ENCODE measurements at places on chromosomes 7 and 10. TPM values are rescaled to one million over a fixed set of nuclear protein-coding genes. Genes with fewer than 3 reads are reported as not detected.

DNA sequence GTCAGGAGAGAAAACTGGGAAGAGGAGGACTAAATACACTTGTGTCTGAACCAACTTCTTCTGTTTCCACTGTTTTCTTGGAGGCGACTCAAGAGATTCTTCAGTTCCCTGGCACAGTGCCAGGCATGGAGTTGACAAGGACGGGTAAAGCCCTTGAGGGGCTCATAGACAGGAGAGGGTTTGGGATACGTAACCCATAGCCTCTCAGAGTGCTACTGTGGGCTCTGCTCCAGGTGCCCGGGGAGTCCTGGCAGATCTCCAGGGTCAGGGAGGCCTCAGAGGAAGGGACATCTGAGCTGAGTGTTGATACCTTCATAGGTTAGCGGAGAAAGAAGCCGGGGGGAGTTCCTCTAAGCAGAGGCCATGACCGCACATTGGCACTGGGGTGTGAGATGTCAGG lies 42.0 kb downstream of the GALNT17 start:
- DNase-seq = peak; percentile 36
- no peak overlapping the region for H3K27ac ChIP-seq
- H3K4me1 ChIP-seq = peaks cover 1% of the 10 kb centered on the region
- H3K27me3 ChIP-seq = no peaks in the 10 kb centered on the region
- H3K36me3 ChIP-seq = no peaks in the 10 kb centered on the region
- no peak overlapping the region for H3K4me3 ChIP-seq

DNA sequence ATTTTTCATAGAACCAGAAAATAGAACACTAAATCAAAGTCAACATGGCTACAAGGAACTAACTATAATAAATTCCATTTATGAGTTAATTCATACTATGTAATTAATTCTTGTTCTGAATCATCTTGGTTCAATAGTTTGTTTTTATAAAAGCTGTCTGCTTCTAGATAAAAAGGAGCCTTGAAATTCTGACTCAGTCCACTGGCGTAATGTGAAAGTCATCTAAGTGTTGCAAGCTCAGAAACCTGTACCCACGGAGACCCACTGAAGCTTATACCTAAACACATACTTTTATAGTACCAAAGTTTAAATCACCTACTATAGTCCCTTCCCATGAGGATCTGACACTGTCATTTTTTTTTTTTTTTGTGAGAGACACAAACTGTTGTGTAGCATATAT lies 489.4 kb downstream of the SEMA3D start:
- no peaks in the 10 kb centered on the region for H3K4me1 ChIP-seq
- no peaks in the 10 kb centered on the region for H3K27me3 ChIP-seq
- H3K27ac ChIP-seq = no peak overlapping the region

DNA sequence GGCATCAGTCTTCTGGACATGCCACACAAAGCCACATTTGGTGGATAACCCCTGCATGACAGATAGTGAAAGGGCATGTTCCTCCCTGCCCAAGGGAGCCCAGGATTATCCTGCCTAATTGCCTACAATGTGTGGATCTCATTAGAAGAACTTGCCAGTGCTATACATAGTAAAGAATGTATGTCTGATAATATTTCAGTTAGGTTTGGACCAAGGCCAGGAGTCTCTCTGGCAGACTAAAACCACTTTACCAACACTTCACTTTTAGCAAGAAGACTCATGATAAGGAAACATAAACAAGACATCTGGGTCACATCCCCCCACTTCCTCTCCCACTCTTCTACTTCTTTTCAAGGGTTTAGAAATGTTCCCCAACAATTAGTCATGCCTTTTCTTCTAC lies 196.7 kb downstream of the MTERF1 start:
- no peak for DNase-seq
- no peak overlapping the region for H3K27ac ChIP-seq
- no peaks in the 10 kb centered on the region for H3K36me3 ChIP-seq
- no peaks in the 10 kb centered on the region for H3K27me3 ChIP-seq
- H3K4me3 ChIP-seq = no peak overlapping the region

DNA sequence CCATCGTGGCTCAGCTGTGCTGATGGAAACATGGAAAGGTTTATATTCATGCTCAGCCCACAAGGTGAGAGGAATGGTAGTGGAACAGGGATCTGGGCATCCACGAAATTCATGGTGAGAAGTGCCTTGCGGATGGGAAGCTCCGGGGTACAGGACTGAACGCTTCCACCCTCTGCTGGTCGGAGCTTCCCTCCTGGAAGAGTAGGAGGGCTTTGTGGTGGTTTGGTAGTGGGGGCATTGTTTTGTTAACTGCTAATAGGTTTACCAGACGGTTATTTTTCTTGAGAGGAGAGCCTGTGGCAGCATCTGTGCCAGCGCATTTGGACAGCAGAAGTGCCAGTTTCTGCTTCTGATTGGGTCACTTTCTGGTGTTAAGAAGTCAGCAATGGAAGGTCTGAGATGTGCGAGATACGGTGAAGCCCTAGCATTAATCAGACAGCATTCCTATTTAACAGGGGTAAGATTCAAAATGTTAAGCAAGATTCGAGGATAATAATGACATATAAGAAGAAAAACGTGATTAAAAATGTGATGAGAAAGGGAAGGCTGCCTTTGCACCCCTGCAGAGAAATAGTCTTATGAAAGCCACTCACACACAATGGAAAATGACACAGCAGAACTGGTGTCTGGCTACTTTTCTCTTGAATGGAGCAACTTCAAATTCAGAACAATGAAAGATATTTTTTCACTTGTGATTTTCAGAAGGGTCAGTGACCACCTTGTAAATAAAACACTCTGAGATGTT lies 17.7 kb downstream of the ABCA13 start:
- no peak overlapping the region for H3K27ac ChIP-seq
- H3K27me3 ChIP-seq = no peaks in the 10 kb centered on the region
- DNase-seq = no peak
- no peak overlapping the region for H3K4me3 ChIP-seq

GRCh38 chr7:25385506-25386136 lies 157.3 kb upstream of the NPVF start:
- no peaks in the 10 kb centered on the region for H3K27me3 ChIP-seq
- no peaks in the 10 kb centered on the region for H3K4me1 ChIP-seq
- DNase-seq = no peak
- H3K27ac ChIP-seq = no peak overlapping the region
- no peak overlapping the region for H3K4me3 ChIP-seq

- peaks cover 2% of the 10 kb centered on the region for H3K4me1 ChIP-seq
- H3K4me3 ChIP-seq = no peak overlapping the region
- no peak for DNase-seq
- H3K36me3 ChIP-seq = no peaks in the 10 kb centered on the region
- H3K27ac ChIP-seq = no peak overlapping the region
Measured at GRCh38 chr7:55540226-55540858, 32.0 kb downstream of the VOPP1 start.

DNA sequence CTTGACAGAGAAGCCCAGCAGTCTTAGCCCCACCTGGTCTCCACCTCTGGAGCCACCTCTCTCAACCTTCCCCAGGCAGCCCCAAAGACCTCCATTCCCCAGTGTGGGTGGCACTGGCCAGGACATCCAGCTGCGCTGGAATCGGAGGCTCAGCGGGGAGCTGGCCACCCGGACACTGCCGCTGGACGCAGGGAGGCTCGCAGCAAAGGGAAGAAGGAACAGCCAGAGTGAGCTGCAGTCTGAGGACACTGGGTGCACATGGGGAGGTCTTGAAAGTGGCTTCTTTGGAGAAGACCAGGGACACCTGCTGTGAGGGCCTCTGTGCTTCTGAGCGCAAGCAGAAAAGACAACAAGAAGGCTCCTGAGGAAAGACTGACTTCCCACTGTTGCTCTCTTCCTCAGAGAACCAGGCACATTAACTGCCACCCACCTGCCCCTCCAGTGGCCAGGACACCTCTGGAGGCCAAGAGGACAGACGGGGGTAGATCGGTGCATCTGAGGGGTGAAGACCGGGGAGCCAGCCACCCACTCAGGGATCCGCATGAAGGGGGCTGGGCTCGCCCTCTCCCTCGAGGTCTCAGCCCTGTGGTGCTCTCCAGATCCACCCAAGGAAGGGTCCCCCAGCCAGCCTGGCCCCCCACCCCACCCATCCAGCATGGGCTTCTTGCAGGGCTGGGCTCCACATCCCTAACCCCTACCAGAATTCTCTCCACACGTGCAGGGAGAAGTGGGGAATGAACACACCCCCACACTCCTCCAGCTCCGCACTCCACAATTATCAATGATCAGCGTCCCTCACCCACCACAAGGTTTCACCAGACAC lies 1.8 kb downstream of the CAMK2B start:
- no peaks in the 10 kb centered on the region for H3K4me1 ChIP-seq
- H3K36me3 ChIP-seq = no peaks in the 10 kb centered on the region

DNA sequence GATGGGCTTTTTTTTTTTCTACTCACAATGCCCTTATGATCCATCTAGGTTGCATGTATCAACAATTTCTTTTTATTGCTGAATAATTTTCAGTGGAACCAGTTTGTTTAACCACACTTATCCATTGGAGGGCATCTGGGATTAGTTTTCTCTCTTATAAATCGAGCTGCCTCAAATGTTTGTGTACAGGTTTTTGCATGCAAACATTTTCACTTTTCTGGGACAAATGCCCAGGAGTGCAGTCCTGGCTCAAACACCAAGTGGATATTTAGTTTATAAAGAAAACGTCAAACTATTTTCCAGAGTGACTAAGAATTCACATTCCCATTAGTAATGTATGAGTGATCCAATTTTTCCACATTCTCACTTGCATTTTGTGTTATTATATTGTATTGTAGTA lies 313.4 kb downstream of the CXCL12 start:
- H3K36me3 ChIP-seq = no peaks in the 10 kb centered on the region
- H3K4me3 ChIP-seq = no peak overlapping the region
- H3K27ac ChIP-seq = no peak overlapping the region
- no peaks in the 10 kb centered on the region for H3K27me3 ChIP-seq

GRCh38 chr10:74153123-74153522 lies 2.1 kb downstream of the ADK start:
- peaks cover 2% of the 10 kb centered on the region for H3K4me1 ChIP-seq
- DNase-seq = no peak
- H3K27me3 ChIP-seq = no peaks in the 10 kb centered on the region
- no peak overlapping the region for H3K4me3 ChIP-seq
- H3K27ac ChIP-seq = no peak overlapping the region

GRCh38 chr10:17038627-17039026 lies 91.0 kb downstream of the CUBN start:
- H3K36me3 ChIP-seq = no peaks in the 10 kb centered on the region
- H3K4me3 ChIP-seq = no peak overlapping the region
- no peaks in the 10 kb centered on the region for H3K27me3 ChIP-seq

DNA sequence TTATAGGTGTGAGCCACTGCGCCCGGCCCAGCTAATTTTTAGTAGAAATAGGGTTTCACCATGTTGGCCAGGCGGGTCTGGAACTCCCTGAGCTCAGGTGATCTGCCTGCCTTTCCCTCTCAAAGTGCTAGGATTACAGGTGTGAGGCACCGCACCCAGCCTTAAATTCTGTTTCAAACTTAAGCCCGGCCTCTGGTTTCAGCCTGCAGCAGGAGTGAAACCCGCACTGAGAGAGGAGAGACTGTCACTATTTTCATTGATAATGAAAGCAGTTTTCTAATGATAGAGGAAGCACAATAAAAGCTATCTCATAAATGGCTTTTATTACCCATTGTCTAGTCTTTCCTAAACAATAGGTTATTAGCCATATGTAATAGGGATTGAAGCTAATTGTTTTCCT lies 415.5 kb downstream of the GALNT17 start:
- H3K4me3 ChIP-seq = no peak overlapping the region
- H3K4me1 ChIP-seq = no peaks in the 10 kb centered on the region
- no peaks in the 10 kb centered on the region for H3K36me3 ChIP-seq

DNA sequence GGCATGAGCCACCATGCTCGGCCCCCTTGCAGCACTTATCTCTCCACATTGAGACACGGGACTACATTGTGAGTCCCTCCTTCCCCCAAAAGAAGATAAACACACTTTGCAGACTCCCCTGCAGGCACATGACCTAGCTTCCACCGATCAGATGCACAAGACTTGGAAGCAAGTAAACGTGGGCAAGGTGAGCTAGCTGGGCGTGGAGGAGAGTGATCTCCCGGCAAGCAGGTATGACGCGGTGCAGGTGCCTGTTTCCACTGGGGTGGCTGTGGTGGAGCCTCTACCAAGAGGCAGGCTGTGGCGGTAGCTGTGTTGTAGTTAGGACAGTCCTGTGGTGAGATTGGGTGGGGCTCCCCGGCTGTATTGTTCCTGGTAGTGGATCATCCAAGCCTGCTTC lies 7.7 kb upstream of the COMTD1 start:
- H3K4me3 ChIP-seq = no peak overlapping the region
- no peak overlapping the region for H3K27ac ChIP-seq
- no peaks in the 10 kb centered on the region for H3K36me3 ChIP-seq

DNA sequence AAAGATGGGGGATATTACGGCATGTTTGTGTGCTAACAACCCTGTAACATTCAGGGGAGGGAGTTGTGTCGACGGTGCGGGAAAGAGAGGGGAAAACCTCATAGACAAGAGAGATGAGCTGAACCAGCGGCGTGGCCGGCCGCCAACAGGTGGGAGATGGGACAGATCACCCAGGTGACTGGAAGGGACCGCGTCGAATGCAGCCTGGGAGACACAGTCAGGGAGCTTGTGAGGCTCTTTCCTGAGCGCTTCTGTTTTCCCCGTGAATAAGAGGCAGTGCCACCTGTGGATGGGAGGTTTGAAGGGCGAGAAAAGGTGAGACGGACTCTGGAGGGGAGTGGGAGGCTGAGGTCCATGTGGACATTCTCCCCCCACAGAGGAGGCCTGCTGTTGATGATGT lies 9.9 kb upstream of the PRKAG2 start:
- peak; percentile 18 for DNase-seq
- no peaks in the 10 kb centered on the region for H3K27me3 ChIP-seq
- H3K36me3 ChIP-seq = no peaks in the 10 kb centered on the region
- no peaks in the 10 kb centered on the region for H3K4me1 ChIP-seq
- H3K4me3 ChIP-seq = no peak overlapping the region

DNA sequence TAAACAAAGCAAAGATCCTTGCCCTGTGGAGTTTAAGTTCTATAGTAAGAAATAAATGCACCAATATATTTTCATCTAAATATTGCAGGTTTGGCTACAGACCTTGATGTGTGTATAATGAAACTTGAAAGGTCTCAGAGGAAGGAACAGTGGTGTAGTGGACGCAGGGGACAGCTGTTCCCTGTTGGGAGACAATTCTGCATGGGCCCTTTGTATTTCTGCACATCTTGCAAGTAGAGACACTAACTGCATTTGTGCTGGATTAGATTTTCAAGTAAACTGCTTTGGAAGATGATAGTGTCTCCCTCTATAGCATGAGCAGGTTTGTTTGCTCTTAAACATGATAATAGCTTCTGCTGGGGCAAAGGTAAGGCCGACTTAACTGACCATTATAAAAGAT lies 57.5 kb upstream of the FAM133B start:
- no peak overlapping the region for H3K27ac ChIP-seq
- H3K4me1 ChIP-seq = peaks cover 4% of the 10 kb centered on the region
- no peak overlapping the region for H3K4me3 ChIP-seq
- no peaks in the 10 kb centered on the region for H3K27me3 ChIP-seq

- DNase-seq = peak; percentile 13
- H3K27ac ChIP-seq = no peak overlapping the region
- H3K4me1 ChIP-seq = no peaks in the 10 kb centered on the region
- no peak overlapping the region for H3K4me3 ChIP-seq
Measured at GRCh38 chr7:120218712-120219111, 54.3 kb upstream of the KCND2 start.

- no peak overlapping the region for H3K27ac ChIP-seq
- no peaks in the 10 kb centered on the region for H3K27me3 ChIP-seq
- H3K36me3 ChIP-seq = no peaks in the 10 kb centered on the region
- no peak overlapping the region for H3K4me3 ChIP-seq
- no peak for DNase-seq
Measured at GRCh38 chr10:123464430-123465323, 201.5 kb upstream of the GPR26 start.

BICC1 gene
- 23.5 TPM for total RNA-seq

RELN gene
- total RNA-seq = 1.1 TPM

TMEM130 gene
- total RNA-seq = 0.73 TPM

GIMAP8 gene
- total RNA-seq = 2.9 TPM

EPHB6 gene
- total RNA-seq = 31.9 TPM

PRSS37 gene
- total RNA-seq = not detected

LHFPL3 gene
- not detected for total RNA-seq

IFIT1B gene
- total RNA-seq = 0.18 TPM

GPR15LG gene
- 3.6 TPM for total RNA-seq

OR2A12 gene
- total RNA-seq = not detected

PTPRN2 gene
- total RNA-seq = 5.4 TPM

All from ovary (tissue), 10 donors.